ENCODE measurements at places on chromosomes 11 and 22.

DNA sequence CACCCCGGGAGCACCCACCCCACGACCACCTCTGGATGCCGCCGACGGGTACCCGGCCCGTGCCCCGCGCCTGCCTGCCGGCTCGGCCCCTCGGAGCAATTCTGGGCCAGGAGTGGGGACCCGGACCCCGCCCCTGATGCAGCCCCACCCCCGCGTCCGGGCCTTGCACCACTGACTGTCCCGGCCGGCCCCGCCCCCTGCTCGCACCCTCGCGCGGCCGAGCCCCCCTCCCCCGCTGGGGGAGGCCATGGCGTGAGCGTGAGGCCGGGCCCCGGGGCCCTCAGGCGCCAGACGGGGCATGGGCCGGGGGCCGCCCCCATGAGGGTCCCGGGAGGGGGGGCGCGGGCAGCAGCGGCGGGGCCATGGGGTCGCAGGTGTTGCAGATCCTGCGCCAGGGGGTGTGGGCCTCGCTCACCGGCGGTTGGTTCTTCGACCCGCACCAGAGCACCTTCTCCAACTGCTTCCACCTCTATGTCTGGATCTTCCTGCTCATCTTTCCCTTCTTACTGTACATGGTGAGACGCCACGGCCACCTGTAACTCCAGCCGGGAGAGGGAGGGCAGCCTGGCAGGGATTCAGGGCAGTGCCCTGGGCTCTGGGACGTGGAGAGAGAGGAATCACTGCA is 486 bp downstream of the PCNX3 start:
- no peak for DNase-seq

- DNase-seq: no peak
These were observed 101.6 kb downstream of the MAML2 start for GRCh38 chr11:96241331-96241841.

DNA sequence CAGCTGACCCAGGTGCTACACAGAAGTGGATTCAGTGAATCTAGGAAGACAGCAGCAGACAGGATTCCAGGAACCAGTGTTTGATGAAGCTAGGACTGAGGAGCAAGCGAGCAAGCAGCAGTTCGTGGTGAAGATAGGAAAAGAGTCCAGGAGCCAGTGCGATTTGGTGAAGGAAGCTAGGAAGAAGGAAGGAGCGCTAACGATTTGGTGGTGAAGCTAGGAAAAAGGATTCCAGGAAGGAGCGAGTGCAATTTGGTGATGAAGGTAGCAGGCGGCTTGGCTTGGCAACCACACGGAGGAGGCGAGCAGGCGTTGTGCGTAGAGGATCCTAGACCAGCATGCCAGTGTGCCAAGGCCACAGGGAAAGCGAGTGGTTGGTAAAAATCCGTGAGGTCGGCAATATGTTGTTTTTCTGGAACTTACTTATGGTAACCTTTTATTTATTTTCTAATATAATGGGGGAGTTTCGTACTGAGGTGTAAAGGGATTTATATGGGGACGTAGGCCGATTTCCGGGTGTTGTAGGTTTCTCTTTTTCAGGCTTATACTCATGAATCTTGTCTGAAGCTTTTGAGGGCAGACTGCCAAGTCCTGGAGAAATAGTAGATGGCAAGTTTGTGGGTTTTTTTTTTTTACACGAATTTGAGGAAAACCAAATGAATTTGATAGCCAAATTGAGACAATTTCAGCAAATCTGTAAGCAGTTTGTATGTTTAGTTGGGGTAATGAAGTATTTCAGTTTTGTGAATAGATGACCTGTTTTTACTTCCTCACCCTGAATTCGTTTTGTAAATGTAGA is 1.7 kb downstream of the MALAT1 start:
- no peak for DNase-seq

DNA sequence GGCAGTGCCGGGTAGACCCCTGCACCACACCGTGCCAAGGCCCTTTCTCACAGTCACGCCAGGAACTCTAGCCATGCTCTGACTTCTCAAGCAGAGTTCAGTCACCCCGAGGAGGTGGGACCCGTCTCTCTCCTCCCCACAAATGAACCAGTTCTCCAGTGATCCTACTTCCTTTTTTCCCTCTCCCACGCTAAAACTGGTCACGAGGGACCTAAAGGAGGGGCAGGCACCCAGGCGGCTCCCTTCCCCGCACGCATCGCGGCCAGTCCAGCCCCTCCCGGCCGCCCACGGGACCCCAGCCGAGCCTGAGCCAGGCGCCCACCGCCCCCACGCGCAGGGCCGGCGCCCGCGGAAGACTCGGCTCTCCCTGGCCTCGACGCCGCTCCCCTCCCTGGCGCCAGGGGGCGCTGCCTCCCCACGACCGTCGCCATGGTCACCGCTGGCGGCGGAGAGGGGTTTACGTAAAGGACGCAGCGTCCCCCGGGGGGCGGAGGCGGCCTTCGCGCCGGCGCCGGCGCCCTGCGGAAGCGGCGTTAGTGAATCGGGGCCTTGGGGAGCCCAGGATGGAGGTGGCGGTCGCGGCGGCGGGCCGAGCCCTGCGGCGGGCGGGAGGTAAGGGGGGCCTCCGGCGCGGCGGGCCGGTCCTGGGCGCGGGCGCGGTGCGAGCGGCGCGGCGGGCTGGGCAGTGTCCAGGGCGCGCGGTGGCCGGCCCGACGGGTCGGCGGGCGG is at the start of gene DAGLA:
TSS of gene DAGLA (plus strand) at position 499 of the 729 bp plus-strand sequence. CDS start 39,765 bp downstream, outside the sequence.
- peak; percentile 68 for DNase-seq

DNA sequence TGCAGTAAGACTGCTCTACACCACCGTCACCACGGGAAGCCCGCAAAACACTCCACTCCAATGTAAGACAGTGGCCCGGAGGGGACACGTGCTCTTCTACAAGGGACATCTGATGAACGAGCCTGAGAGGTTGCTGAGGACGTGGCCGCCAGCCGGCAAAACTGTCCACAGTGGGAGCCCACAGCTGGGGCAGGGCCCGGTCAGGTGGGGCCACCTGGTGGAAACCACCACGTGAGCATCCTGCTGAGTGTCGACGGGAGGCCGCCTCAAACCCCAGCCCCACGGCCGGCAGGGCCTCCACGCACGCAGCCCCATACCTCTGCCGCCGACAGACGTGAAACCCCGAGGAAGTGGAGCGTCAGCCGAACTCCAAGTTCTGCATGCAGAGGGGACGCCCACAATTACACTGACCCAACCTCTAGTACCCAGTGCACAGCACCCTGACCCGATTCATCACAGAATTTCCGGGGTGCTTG is 42.6 kb downstream of the BRD1 start:
- DNase-seq: no peak

DNA sequence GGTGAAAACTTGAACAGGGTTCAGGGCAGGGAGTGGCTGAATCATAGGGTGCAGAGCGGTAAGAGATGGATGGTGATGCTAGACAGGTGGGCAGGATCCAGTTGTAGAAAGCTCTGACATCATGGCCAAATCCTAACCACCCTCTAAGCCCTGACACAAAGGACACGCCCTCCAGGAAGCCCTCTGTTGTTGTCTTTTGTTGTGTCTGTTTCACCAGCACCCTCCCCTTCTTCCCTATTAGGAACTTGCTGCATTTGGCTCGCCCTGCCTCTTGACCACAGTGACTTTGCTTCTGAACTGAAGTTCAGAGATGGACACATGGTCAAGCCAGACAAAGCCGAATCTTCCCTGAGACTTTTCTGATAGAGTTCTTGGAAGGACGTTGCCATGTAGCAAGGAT is 14.2 kb upstream of the APOL6 start:
- DNase-seq: no peak

DNA sequence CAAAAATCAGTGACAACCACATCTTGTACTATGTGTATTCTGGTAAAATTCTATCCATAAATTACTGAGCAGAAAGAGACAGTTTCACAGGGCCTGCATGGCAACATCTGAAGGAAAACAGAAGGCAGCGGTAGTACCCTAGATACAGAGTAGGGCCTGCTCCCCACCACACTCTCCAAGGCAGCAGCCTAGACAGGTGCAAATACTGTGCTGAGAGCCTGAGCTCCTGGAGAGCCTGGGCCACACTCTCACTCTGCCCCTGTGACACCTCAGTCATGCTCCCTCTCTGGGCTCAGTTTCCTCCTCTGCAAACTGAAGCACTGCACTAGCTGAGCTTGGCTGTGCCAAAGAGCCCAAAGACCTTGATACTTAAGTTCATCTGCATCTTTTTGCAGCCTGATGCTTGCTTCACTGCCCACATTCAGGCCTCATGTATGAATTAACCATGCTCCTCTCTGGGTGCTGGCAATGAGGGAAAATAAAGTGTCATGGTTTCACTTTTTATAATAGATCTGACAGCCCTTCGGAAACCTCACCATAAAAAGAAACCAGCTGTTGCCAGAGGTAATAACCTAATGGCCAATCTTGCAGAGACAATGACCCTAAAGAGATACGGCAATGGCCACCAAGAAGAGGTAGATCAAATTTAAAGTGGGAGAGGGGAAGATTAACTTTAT is 104.7 kb downstream of the PLEKHA7 start:
- no peak for DNase-seq

GRCh38 chr11:74756571-74756970 is 7.9 kb downstream of the RNF169 start:
- DNase-seq: no peak

DNA sequence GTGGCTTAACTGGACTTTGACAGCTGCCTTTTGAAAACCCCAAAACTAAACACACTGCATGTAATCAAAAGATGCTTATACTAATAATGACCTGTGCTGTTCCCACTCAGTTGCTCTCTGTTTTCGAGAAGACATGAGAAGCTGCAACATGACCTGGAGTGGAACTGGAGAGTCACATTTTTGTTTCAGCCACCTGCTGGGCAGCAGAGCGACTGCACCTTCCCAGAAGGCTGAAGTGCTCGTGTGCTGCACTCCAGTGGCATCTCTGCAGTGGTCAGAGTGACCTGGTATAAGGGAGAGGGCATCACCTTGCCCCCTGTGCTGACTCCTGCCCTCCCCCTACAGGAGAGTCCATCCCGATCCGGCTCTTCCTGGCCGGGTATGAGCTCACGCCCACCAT is 8.6 kb downstream of the THYN1 start:
- no peak for DNase-seq

GRCh38 chr22:30176431-30176830 is 70.1 kb downstream of the LIF start:
- DNase-seq: no peak

DNA sequence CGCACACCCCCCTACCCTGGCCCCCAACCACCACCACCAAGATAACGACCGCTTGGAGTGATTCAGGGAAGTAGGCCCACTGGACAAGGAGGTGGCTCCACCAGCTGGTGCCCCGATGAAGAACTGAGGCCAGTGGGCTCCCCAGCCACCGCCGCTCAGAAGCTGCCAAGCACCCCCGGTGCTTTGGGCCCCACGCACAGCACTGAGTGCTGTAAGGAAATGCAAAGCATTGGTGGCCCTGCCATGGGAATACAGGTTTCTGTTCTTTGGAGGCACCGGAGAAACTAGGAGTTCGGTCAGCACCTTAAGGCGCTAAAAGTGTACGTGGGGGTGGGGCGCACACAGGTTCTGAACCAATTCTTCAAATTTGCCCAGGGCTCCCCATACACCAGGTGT is 664 bp upstream of the PRSS23 start:
- no peak for DNase-seq

DNA sequence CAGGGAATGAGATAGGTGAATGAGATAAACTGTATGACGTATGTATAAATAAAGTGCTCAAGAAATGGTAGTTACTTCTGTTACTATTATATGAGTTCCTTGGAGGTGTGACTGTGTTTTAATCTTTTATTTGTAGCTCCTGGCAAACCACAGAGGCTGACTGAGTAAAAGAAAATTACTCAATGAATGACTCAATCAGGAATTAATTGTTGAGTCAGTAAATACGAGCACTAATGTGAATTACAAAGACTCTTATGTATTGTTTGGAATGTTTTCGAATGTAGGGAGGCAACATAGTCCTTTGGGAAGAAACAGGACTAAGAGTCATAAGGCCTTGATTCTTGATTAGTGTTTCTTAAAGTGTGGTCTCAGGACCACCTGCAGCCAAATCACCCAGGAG is 51.1 kb upstream of the BLID start:
- no peak for DNase-seq

Measured in activated effector memory CD4-positive, alpha-beta T cell treated with Interleukin-2 at 50 U/mL for 16 hours (primary cell).